Stimulated activated CD8-positive, alpha-beta memory T cell treated with anti-CD3 and anti-CD28 coated beads, Interleukin-2, amount 100 ng/mL, for 1 hour (primary cell): ENCODE measurements at places on chromosomes 2 and 18.

DNA sequence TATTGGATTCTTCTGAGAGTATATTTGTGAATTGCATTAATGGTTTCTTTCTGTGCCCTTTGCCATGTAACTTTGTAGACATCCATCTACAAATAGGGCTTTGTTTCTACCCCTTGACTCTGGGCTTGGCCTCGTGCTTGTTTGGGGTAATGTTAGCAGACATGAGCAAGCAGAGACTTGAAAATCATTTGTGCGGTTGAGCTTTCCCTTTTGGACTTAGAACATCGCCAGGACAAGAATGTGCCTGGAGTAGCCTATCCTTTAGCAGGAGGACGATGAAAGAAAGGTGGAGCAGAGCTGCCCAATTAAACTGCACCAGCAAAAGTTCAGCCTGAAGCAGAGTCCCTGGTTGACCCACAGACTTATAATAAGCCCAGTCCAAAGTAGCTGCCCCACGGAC, 785.9 kb downstream of the EPHA4 start:
- DNase-seq = no peak

DNA sequence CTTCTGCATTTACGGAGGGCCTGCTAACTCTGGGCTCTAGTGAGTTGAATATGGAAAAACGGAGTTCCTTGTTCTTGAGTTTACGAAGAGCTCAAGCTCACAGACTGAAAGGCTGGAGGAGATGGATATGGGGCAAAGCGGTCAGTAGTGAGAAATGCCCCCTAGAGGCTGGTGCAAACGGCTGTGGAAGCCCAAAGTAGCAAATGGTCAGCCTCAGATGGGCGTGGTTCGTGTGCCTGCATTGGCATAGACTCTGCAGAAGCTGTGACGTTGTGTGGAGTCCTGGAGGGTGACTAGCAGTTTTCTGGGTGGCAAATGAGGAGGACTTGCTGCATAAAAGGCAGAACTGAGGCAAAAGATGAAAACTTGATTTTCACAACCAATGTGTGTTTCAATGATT, 93.6 kb upstream of the TWIST2 start:
- no peak for DNase-seq

DNA sequence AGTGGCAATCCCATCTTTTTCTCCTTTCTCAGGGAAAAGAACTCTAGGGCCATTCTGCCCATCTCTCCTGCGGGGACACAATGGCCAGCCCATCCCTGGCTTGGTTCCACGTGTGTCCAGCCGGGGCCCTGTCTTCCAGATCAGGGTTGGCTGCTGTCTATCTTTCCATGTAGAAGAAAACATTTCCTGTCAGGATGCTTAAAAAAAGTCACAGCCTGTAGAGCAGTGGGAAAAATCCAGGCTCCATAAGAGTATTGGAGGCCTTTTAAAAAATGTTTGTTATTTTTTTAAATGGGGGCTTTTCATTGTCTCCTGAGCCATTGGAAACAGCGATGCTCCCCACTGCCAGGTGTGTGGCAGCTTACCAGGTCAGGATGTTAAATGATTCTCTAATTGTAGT, 105.6 kb downstream of the TGFA start:
- no peak for DNase-seq

- DNase-seq = no peak
Measured at GRCh38 chr2:214311931-214312749, 98.7 kb upstream of the VWC2L start.

- DNase-seq = no peak
Measured at GRCh38 chr2:65465124-65465523, 32.7 kb upstream of the SPRED2 start.

DNA sequence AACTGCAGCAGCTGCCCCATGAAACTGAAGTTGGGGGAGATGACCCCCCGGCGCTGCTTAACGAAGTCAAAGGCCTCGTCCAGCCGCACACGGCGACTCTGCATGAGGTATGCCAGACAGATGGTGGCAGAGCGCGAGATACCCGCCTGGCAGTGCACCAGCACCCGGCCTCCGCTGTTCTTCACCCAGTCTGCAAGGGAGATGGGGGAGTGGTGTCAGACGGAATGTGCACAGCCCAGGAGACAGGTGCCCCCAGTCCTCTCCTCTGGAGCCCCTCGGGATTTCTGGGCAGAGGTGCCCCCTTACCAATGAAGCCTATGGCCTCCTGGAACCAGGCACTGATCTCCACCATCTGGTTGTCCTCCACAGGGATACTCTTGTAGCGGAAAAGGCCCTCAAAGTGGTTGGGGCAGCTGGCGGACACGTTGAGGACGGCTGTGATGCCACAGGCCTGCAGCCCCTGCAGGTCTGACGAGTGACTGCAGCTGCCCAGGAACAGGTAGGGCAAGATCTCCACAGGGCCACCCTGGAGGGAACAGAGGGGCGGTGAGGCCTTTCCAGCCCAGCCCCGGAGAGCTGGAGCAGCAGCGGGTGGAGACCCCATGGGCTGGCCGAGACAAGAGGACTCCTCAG, 1.3 kb downstream of the DUSP2 start:
- DNase-seq = no peak

DNA sequence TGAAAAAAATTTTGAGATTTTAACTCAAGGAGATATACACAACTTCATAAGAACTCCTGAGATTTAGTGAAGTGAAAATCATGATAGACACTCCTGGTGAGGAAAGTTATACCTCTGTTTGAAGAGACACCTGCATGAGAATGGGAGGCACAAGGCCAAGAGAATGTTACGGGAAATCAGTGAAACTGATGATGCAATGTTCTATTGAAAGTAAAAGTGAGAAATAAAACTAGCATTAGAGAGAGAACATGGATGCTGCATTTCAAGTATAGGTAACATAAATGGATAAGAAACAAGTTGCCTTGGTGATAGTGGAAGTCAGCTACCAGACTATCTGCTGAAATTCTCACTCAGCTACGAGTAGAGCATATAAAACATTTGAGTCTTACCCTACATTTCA, 562.1 kb upstream of the FANCL start:
- no peak for DNase-seq

- no peak for DNase-seq
Measured at GRCh38 chr2:236690726-236691125, 121.1 kb downstream of the ACKR3 start.

DNA sequence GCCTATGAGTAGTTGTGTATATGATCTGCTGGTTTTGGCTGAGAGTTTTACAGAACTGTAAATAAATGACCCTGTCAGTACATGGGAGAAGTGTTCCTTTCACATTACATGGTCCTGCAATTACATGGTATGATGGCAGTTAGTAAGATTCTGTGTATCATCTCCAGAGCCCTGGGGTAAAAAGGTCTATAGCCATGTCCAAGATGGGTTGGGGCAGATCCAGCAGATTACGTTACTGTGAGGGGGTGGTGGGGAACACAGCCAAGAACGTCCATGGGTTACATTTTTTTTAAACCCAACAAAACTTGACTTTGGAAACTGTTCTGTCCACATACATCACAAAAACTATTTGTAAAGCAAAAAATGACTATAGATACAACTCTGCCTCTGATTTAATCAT, 64.2 kb upstream of the LMAN1 start:
- no peak for DNase-seq

GRCh38 chr2:171803757-171804156, 90.3 kb downstream of the SLC25A12 start:
- no peak for DNase-seq

GRCh38 chr2:11865805-11866204, 119.4 kb downstream of the LPIN1 start:
- DNase-seq = no peak

DNA sequence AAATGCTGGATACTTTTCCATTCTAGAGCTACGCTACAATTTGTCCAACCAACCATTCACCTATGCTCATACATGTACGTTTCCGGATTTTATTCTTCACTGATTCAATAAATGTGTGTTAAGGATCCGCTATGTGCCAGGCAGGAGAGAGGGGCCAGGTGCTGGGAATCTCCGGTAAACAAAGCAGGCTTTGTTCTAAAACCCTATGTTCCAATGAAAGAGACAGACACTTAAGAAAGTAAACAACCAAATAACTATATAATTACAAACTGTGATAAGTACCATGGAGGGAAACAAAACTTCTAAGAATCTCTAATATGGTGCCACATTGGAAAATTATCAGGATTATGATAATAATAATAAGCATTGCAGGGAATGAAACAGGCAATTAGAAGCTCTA, 22.2 kb upstream of the POMC start:
- DNase-seq = no peak

GRCh38 chr2:26904839-26905238, 56.9 kb downstream of the DPYSL5 start:
- DNase-seq = no peak

DNA sequence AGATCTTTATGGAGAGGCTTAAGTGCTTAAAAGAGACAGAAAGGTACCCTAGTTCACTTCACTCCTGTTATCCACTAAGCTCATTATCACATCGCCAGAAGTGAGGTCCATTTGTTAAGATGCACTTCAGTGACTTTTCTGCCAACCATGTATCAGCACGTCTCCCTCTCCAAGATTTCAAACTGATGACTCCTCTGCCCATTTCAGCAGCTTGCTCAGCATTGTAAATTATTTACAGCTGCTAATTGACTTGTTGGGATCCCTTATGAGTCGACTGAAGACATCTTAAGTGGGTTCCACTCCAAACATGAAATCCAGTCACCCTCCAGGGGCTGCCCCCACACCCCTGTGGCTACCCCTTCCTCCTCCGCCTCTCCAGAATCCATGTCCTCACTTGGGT, 37.3 kb downstream of the DIPK1C start:
- DNase-seq = no peak

- no peak for DNase-seq
Measured at GRCh38 chr2:7570247-7570646, 653.0 kb downstream of the RNF144A start.

- DNase-seq = no peak
Measured at GRCh38 chr2:164766216-164766953, 75.2 kb downstream of the COBLL1 start.

DNA sequence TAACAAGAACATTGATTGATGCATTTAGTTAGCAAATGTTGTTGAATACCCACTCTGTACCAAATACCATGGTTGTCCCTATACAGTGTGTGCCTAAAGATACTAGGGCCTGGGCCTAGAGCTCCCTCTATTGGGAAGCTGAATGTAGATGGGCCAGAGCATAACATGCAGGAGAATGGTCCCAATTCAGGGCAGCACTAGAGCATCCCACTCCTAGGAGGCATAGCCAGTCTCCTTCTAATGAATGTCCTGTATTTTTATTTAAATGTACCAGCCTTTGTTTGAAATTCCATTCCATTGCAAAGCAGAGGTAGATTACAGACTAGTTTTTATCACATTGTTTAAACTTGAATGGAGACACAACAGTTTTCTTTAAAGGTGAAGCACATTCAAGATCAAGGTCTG, 90.6 kb downstream of the FEZ2 start:
- DNase-seq = no peak

- no peak for DNase-seq
Measured at GRCh38 chr2:2464094-2464493, 133.0 kb upstream of the MYT1L start.

- DNase-seq = no peak
Measured at GRCh38 chr2:69154106-69154505, 141.1 kb downstream of the ANTXR1 start.

DNA sequence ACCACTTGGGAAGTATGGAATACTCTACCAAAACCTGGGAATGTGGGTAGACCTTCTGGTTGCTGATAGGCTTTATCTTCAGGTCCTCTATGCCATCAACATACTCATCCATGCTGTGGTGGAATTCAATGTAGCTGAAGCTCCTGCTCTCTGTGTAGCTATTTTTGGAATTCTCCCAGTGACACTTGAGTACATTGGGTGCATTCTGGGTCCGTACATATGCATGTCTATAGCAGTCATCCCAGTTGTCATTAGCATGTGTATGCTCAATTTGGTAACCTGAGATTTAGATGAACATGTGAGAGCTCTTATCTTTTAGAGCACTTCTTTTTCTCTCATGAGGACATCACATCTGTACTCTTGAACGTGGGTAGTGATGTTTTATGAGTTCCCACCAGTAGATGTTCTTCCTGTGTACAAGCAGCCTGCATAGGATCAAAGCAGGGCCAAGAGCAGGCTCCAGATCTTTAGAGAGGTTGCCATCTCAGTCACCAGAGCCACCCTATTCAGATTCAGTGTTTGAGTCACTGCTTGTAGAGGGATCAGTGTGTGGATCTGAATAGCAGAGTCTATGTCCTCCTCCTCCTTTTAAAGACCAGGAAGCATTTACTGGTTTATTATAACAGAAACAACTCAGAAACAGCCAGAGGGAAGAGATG, 65.9 kb downstream of the MGAT5 start:
- DNase-seq = no peak

- no peak for DNase-seq
Measured at GRCh38 chr2:196160946-196161345, 10.4 kb downstream of the STK17B start.

DNA sequence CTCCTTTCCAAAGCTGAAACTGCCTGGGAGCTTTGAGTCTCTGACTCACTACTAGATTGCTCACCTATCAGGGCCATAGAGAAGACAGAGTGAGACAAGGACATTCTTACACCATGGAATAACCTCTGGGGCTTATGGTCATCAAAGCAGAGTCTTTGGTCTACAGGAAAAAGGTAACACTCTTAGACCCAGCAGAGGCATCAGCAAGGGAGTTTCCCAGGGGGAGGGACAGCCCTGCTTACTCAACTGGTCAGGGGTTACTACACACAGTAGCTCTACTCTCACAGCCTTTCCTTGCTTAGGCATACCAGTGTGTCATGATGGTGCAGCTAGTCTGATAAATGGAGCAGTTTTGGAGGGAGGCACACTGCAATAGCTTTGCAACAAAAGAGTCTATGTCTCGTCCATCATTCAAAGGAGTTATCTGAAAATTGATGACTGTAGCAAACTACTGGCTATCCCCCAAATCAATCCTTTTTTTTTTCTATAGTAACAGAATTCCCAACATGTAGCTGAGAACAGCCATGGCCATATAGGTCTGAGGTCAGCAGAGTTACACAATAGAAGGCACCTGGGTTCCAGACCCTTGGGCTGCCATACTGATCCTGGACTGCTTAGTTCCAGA, 22.4 kb upstream of the CD28 start:
- DNase-seq = no peak
